ENCODE measurements at places on chromosomes 4 and X. TPM values are rescaled to one million over a fixed set of nuclear protein-coding genes. Genes with fewer than 3 reads are reported as not detected.

DNA sequence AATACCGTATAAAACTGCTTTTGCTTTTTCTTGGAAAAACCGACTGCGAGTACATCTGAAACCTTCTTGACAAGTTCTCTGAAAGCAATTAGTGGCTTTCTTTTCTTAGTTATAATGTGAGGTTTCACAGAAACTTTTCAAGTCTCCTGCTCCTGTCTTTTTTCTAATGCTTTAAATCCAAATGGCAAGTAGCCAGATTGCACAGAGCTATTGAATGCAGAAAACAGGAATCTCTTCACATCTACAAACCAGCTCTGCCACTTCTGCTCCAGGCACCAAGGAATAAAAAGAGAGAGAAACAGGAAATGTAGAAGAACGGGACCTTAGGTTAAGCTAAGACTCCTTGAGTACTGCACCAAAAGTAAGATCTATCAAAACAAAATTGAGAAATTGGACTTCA is 267.3 kb upstream of the TET2 start:
- DNase-seq, result no peak

GRCh38 chr4:183322326-183322725 is at the start of gene CLDN24:
CLDN24 (minus strand) TSS chr4:183322426; CDS start chr4:183322426, 0 bp downstream.
- DNase-seq, result no peak

DNA sequence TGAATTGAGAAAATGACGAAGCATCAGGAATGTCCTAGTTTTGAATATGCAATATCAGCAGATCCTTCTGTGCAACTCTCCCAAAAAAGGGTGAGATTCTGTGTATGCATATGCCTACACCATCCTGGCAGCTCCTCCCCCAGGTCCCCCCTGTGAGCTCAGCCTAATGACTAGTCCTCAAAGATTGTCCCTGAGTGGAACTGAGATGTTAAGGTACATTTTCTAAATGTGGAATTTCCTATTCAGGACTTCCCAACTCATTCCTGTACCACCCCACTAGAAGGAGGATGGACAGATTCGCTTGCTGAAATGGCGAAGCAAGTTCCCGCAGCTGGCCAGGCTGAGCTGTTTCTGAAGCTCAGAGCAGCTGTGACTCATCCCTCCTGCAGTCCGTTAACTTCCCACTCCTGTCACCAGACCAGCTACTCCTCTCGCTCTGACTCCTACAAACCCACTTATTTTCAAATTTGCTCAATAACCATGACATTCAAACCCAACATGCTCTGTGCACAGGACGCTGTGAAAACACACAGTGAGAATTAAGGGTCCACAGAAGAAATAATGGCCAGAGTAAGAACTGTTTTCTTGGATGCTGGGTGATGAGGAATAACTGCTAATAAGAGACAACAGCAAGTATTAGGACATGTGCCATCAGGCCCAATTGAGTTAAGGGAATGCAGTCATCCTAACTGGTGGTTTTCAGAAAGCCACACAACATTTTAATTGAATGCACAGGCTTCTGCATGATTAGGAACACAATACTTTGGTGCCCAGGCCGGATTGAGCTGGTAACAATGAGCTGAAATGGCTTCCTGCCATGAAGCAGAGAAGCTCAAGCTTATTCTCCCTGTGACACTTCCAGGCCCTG is 40.0 kb upstream of the IRF2 start:
- DNase-seq, result no peak

GRCh38 chr4:90780193-90780592 is 653.0 kb downstream of the CCSER1 start:
- no peak for DNase-seq

DNA sequence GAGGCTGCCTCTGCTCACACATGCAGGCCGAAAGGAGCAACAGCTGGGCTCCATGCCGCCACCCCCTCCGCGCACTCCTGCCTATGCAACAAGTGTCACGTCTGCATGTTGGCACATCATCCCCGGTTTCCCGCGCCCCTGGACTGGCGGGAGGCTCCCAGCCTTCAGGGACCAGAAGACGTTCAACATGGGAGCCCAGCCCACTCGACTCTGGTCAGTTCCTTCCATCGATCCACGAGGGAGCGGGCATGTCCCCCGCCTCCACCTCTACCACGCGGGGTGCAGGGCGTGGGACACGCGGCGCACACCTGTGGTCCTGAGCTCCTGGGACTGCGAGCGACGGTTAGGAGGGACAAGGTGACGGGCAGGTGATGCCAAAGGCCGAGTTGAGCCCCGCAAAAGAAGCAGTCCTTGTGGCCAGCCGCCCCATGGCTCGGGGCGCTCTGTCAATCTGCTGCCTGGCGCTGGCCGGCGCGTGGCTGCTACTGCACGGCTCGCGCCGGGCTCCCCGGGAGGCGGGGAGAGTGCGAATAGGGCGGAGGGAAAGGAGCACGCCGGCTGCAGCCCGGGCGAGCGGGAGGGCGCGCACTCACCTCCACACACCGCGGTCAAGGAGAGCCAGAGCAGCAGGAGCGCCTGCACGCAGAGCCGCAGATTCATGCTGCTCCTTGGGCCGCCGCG is 645 bp downstream of the APLN start:
- no peak for DNase-seq

DNA sequence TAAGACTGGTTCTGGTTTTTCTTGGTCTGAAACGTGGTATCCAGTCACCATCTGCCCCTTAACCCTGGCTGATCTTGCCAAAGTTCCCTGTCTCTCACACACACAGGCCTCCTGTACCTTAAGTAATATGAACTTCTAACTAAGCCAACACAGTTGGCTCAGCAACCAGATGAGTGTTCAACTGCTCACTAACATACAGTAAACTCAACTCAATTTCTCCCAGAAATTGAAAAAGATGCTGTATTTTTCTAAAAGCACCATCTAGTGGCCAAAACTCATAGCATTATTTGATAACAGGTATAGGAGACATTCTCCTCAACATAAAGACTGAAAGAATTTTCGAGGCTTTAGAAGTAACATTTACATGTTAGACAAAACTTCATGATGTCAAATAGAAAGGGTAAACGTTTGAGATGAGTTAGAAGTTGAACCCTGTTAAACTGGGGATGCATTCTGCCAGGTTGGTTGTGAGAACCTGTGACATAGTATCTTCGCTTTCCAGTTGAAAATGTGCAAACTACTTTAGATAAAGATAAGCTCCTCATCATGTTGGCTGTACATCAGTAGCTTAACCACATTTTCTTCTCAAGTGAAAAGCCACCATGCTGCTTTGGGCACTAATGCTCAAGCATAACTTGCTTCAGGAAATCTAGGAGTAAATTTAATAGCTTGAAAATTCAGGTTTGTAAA is 31.2 kb downstream of the CCNI start:
- DNase-seq, result peak; percentile 30

DNA sequence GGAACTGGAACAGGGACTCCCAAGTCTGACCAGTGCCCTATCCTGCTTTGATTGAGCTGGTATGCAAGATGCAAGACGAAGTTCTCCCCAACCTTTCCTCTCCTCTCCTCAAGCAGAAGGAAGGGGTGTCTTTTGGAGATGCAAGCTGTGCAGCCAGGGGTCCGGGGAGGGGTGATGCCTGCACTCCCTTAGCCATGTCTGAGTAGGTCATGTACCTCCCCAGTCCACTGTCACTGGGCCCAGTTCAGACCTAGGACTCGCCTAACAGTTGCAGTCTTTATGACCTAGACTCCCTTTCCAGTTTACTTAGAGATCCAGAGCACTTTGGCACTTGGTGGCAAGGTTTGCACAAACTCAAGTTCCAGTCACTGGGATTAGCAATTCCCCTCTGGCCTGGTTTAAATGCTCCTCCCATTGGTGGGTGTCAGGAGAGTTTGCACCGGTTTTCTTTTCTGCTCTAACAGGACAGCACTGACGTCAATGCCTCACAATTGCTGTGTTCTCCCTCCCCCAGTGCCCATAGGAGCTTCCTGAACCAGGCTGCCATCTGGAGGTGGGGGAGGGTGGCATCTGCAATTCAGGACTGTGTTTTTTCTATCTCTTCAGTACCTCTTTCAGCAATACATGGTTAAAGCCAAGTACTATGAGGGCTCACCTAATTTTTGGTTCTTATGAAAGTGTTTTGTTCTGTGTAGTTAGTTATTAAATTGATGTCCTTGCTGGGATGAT is 782.2 kb downstream of the ARAP2 start:
- no peak for DNase-seq

- DNase-seq, result no peak
Observed at GRCh38 chr4:186900984-186901383, 177.3 kb upstream of the FAT1 start.

GRCh38 chrX:69218407-69218997 is 53.2 kb upstream of the PJA1 start:
- no peak for DNase-seq

DNA sequence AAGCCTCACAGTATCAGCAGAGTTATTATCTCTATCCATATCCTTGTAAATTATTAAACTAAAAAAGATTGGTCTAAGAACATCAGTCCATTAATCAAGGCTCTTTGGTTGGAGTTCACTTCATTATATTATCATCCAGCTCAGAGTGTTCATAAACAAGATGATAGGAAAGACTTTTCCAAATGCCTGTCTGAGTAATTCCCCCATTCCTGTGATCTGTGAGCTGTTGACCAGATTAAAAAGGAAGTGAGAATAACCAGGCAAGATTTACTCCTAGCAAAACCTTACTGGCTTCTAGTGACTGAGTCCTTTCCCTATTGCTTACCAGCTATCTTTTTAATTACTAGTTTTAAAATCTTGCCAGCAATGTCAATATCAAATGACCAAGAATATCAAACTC is 14.9 kb downstream of the PKD2 start:
- no peak for DNase-seq

GRCh38 chrX:68761086-68761485 is 67.7 kb upstream of the EFNB1 start:
- DNase-seq, result no peak

- DNase-seq, result no peak
Observed at GRCh38 chrX:129718676-129719075, 20.1 kb upstream of the XPNPEP2 start.

DNA sequence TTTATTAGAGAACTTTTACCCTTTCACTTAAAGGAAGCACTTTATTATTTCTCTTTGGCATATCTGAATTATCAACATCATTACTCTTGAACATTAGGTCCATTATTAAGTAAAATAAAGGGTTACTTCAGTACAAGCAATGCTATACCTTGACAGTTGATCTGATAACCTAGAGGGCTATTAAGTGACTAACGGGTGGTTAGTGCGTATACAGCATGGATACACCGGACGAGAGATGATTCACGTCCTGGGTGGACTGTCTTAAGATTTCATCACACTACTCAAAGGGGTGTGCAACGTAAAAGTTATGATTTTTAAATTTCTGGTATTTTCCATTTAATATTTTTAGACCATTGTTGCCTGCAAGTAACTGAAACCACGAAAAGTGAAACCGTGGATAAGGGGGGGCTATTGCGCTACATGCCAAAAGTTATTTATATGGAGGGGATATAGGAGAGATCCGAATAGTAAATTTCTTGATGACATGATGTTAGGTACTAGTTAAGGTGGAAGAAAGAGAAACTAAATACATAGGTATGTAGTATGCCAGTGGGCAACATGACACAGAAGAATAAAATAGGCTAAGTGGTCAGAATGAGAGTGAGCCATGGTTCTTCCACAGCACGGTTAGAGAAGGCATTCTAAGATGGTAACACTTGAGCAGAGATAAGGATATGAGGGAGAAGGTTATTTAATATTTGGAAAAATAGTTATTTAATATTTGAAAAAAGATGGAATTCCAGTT is 230.8 kb upstream of the ANKRD50 start:
- DNase-seq, result no peak

DNA sequence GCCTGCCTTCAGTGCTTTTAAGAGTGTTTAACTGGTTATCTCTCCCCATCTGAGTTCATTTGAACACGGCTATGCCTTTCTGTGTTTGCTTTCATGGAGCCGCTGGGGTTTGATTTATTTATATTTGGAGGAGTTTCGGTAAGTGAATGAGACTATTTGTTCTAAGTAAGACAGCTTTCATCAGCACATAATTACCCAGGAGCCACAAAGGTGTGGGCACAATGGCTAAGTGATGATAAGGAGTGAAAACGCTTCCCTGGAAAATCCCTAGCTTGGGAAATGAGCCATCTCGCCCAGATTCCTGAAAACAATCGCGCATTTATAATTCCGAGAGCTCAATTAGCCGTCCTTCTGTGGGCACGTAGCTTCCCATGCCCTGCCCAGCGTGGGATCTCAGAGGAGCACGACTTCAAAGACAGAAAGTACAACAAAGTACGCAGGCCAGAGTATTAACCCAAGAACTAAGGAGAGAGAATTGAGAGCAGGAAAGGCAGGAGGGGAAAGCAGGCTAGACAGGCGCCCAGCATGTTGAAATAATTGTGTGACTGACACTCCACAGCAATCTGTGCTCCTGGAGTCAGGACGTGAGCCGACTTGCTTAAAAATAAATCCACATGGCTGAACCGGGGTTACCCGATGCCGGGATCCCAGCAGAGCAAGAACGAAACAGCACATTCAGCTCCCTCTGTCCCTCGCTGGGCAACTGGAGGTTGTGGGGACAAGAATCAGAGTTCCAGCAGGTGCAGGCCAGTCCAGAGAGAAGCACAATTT is 99.0 kb downstream of the DHRSX start:
- no peak for DNase-seq

- DNase-seq, result no peak
Observed at GRCh38 chrX:97854086-97854485, 970.4 kb downstream of the RPA4 start.

DNA sequence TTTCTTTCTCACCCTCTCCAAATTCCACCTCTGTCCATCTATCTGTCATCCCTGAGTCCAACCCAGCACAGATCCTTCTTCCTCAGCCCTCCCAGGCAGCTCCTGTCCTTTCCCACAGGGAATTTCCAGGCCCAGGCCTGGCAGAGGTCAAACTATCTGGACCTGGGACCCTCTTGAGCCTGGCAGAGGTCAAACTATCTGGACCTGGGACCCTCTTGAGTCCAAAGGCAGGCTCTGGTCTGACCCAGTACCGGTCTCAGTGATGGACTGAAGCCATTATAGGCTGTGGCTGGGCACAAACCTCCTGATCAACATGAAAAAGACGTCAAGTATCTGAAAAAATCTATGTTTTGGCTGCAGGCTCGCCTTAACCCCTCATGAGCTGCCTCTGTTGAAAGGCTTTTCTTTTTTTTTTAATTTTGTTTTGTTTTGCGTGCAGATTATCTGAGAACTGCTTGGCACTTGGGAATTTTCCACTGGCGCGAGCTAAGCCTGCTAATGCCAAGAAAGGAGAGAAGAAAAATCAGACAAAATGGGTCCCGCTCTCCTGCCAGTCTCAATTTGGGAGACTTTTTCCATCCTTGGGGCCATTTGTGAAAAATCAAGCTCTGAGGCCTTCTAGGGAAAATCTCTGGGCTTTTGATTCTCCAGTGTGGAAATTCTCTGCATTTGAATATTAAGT is 31.2 kb downstream of the MSX1 start:
- DNase-seq, result no peak

- no peak for DNase-seq
Observed at GRCh38 chr4:101332424-101332823, 14.9 kb downstream of the PPP3CA start.

Gene GCNA
- polyA plus RNA-seq, result 1.6 TPM

Gene DUSP21
- not detected for polyA plus RNA-seq

Gene SPANXC
- polyA plus RNA-seq, result not detected

Gene GK
- polyA plus RNA-seq, result 129 TPM

Gene SLC16A2
- polyA plus RNA-seq, result 33.7 TPM

Gene FRAS1
- polyA plus RNA-seq, result 81.1 TPM

Gene MAPK10
- polyA plus RNA-seq, result 50.7 TPM

Gene HMX1
- polyA plus RNA-seq, result not detected

Gene CSAG1
- not detected for polyA plus RNA-seq

Gene GRPEL1
- polyA plus RNA-seq, result 41.0 TPM

Gene ZNF630
- 3.9 TPM for polyA plus RNA-seq

Gene MMRN1
- polyA plus RNA-seq, result 3.0 TPM
